CD4-positive, alpha-beta T cell treated with Interleukin-10 for 1 hour (primary cell): ENCODE measurements at places on chromosomes 4 and X.

GRCh38 chrX:255923-256331 is 25.3 kb upstream of the PLCXD1 start:
- no peak for DNase-seq

DNA sequence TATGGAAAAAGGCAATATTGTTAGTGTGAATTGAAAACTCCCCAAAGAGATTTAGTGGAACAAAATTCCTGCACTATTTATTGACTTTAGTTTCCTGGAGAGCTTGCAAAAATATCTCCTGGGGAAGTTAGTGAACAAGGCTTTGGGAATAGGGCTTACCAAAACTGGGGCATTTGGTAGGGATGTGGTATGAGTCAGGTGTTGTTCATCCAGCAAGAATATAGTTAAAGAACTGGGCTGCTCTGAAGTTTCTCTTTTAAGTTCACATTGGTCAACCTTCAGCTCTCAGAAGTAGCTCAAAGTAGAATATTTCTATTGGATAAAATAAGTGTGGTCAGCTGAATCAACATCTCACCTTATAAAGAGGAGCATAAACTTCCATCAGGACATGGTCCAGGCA is 185.0 kb downstream of the CPE start:
- DNase-seq: no peak

DNA sequence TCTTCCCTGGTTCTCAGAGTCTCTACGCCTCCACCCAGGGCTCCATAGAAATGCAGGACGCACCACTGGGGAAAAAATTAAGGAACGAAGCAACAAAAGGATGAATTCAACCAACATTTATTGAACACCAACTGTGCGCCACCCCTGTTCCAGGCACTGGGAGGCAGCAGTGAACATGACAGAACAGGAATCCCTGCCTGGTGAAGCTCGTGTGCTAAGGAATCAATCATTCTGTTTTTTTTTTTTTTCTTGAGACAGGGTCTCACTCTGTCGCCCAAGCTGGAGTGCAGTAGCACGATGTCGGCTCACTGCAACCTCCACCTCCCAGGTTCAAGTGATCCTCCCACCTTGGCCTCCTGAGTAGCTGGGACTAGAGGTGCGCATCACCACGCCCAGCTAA is 1.9 kb upstream of the FTSJ1 start:
- peak; percentile 6 for DNase-seq

- no peak for DNase-seq
Observed at GRCh38 chrX:10397349-10397748, 223.0 kb downstream of the MID1 start.

DNA sequence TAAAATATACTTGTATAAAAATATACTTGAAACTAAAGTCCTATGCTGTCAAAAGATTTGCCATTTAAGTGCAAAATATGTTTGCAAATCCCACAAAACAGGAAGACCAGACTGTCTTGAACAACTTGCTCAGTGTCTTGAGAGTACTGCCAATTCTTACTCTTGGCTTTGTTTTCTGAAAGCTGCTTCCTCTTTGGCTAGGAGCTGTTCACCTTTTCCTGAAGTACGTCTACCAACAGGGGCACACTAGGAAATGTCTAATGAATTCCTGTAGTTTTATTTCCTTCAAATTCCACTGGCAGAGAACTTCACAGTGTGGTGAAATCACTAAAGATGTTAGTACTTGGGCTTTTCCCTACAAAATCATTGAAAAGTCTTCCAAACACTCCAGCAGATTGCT is 46.4 kb upstream of the ABCG2 start:
- DNase-seq: no peak

GRCh38 chrX:135421932-135422809 is at the start of gene SMIM10L2A:
Gene SMIM10L2A, plus strand, starts transcription at chrX:135421944. Its CDS starts 188 bp downstream, at chrX:135422132.
- DNase-seq: no peak

- no peak for DNase-seq
Observed at GRCh38 chr4:165505958-165506837, 127.4 kb downstream of the CPE start.

- DNase-seq: no peak
Observed at GRCh38 chr4:175590205-175590604, 221.9 kb downstream of the GPM6A start.

DNA sequence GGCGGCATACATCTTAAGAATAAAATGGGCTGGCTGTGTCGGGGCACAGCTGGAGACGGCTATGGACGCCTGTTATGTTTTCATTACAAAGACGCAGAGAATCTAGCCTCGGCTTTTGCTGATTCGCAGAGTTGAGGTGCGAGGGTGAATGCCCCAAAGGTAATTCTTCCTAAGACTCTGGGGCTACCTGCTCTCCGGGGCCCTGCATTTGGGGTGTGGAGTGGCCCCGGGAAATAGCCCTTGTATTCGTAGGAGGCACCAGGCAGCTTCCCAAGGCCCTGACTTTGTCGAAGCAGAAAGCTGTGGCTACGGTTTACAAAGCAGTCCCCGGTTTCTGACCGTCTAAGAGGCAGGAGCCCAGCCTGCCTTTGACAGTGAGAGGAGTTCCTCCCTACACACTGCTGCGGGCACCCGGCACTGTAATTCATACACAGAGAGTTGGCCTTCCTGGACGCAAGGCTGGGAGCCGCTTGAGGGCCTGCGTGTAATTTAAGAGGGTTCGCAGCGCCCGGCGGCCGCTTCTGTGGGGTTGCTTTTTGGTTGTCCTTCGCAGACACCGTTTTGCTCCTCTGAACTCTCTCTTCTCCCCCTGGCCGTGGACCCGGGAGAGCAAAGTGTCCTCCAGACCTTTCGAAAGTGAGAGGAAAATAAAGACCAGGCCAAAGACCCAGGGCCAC is 1.9 kb downstream of the SHOX start:
- DNase-seq: no peak

DNA sequence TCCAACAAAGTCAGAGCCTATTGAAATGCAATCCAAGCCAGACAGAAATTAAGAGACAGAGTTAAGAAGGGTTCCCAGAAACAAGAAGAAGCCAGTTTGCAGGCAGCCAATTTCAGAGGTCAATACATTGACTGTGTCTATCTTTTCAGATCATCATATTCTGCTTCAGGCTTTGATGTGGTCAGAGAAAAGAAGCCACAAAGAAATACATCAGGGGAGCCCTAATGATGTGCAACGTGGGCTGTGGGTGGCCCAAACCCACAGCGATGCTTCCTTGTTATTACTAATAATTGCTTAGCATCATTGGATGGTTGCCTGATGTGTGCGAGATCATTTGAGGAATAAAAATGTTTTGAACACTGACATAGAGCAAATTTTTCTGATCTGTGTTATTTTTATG is 99.0 kb upstream of the DUSP21 start:
- peak; percentile 2 for DNase-seq

DNA sequence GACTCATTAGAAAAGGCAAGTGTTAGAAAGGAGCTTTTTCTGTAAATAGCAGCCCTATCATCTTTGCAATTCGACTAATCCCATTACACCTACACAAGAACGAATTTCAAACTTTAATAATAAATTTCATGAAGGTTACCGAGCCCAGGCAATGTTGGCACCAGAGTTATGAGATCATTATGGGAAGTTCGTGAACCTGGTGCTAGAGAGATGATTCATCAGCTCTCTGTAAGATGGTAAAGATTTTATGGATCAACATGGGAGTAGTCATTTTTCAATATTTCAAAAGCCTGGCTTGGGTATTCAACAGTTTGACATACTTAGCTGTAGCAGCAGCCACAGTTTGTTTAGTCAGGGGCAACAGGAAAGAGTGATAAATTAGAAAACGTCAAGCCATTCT is 35.8 kb downstream of the AMELX start:
- no peak for DNase-seq

- no peak for DNase-seq
Observed at GRCh38 chr4:113586072-113586471, 175.5 kb downstream of the CAMK2D start.

DNA sequence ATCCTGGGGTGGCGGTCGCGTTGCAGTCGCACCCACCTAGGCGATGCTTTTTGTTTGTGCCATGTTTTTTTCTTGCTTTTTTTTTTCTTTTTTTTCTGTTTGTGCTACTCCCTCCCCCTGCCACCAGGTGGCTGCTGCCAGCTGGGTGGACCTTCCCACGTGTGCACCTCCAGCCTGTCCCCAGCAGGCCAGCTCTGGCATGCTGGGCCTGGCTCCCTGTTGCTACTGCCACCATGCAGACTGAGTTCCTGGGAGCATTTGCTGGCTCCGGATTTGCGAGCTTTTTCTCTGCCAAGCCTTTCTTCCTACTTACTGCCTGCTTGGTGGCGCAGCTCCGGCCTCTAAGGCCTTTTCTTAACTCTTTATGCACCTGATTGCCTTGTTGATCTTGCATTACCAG is 161.2 kb upstream of the WDFY3 start:
- no peak for DNase-seq

DNA sequence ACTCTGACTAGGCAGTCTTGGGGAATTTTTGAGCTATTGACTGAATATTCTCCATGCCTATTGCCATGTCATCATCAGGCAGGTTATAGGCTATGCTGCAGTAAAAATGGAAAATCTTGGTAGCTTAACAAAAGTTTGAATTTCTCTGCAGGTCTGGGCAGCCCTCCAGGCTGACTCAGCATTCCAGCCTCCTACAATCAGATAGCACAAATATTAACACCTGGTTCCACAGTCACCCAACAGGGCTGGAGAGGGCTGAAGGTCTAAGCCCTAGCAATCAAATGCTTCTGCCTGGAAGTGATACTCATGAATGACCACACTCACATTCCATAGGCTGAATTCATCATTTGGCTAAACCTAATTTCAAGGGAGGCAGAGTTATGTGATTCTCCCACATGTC is 9.6 kb upstream of the PPP3CA start:
- DNase-seq: no peak

DNA sequence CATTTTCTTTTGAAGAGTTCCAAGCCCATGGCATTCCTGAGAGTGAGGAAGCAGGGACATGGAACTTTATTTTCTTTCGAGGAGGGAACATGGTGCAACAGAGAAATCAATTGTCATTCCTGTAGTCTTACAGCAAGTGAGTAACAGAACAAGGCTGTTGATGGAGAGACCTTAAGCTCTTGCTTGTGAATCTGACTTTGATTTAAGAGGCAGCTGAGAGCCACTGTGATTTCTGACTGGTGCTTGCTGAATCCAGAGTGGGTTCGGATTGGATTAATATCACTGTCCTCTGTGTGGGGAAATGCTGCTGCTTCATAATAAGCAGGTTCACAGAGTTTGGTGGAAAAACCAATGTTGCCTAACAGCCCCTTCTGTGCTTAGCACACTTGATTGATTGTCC is 4.7 kb upstream of the ATP1B4 start:
- no peak for DNase-seq

GRCh38 chr4:1611501-1611870 is 72.6 kb downstream of the FAM53A start:
- no peak for DNase-seq

GRCh38 chrX:153648358-153649177 is 1.6 kb downstream of the DUSP9 start:
- DNase-seq: no peak

- DNase-seq: no peak
Observed at GRCh38 chr4:157172011-157172410, 48.5 kb upstream of the GRIA2 start.

GRCh38 chr4:140297221-140297570 is 76.2 kb upstream of the SCOC start:
- no peak for DNase-seq

DNA sequence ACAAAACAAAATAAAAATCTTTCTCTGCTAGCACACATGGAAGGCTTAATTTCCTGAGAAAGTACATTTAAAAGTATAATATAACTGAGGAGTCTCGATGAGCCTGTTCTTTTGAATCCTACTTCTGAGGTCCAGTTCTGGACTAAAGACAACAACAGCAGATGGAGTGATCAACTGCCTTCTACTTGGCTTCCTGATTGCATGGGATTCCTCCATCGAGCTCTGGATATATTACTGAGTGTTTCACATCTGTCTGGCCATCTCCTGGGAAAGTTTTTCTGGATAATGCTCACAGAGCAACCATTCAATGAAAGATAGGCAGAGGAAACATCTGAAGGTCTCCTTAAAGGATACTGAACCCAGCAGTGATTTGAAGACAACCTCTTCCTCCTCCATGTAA is 42.6 kb downstream of the KDR start:
- DNase-seq: no peak

DNA sequence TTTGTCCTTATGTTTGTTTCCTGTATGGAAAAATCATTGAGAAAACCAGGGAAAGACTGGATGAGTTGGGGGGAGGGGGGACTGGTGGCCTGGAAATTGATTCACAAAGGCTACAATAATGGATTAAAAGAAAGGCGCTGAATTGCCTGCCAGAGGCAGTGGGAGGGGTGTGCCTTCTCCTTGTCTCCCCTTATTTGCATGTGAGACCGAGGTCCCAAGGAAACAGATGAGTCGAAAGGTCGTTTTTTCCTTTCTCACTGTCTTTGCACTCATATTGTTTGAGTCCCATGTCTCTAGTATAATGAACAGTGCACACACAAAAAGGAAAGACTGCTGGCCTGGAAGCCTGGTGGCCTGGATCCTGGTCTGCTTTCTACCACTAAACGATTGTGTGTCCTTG is 86.6 kb upstream of the ZDHHC15 start:
- DNase-seq: no peak

GRCh38 chr4:61588621-61589402 is 388.7 kb downstream of the ADGRL3 start:
- no peak for DNase-seq

GRCh38 chr4:55663145-55663544 is 27.0 kb upstream of the NMU start:
- no peak for DNase-seq

DNA sequence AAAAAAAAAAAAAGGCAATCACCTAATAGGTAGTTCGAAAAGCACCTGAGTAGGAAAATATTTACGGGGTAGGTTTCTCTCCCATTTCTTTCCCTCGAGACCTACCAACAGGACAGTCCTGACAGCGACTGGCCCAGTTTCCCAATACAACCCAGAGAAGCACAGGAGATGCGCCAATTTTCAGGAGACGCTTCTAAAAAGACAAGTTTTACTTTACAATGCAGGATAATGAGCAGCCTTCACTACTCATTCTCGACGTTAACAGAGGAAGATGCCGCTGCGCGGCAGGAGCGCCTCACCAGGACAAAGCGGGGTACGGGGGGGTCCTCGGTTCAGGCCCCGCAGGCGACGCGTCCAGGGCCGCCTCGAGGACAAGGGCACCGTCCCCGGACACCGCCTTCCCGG is 708 bp downstream of the BCLAF3 start:
- DNase-seq: no peak

DNA sequence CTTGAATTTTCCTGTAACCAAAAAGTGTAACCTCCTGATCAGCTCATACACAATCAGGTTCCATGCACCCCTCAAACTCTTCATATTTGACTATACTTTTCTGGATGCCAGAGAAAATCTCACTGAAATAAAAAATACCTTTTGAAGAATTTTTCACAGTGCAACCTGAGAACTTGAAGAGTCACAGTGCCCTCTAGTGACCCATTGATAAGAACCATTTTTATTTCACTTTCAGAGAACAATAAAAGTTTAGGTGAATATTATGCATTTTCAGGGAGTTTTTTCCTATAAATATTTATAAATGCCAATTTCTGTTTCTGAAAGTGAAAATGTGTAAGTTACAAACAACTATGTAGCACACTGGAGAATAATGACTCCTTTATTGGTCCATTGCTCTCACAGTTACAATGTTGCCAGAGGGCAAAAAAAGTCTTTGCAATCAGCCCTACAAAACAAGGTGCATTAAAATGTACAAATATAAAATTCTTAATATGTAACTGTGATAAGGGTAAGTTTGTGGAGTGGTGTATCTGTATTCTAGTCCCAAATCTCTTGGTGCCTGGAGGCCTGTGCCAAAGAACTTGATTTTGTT is 153.6 kb upstream of the INTU start:
- DNase-seq: no peak

GRCh38 chr4:73066445-73066844 is 3.1 kb downstream of the COX18 start:
- DNase-seq: no peak
